ENCODE measurements at places on chromosomes 5 and 9.

GRCh38 chr9:107591781-107592180 is 102.2 kb upstream of the KLF4 start:
- DNase-seq: no peak

DNA sequence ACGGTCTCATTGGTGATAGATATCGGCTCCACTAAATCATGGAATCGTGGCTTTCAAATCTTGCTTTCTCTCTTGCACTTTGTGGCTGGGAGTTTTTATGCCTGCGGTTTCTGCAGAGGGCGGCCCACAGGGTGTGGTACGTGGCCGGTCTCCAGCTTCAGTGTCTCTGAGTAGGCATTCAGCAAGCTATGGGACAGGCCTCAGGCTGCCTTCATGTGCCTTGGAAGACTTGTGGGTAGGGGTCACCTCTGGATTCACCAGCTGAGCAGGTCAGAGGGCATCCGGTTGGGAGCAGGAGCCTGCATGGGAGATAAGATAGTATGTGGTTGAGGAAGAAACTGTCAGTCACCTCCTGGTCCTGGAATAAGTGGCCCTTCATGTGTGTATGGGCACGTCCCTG is 47.7 kb downstream of the AMBP start:
- DNase-seq: peak; percentile 6

GRCh38 chr5:14440582-14441431 is 140.8 kb upstream of the OTULINL start:
- DNase-seq: no peak

GRCh38 chr9:121889990-121890563 is 203.0 kb downstream of the TTLL11 start:
- DNase-seq: no peak

GRCh38 chr9:88990041-88990728 is 1.1 kb upstream of the S1PR3 start:
- no peak for DNase-seq

DNA sequence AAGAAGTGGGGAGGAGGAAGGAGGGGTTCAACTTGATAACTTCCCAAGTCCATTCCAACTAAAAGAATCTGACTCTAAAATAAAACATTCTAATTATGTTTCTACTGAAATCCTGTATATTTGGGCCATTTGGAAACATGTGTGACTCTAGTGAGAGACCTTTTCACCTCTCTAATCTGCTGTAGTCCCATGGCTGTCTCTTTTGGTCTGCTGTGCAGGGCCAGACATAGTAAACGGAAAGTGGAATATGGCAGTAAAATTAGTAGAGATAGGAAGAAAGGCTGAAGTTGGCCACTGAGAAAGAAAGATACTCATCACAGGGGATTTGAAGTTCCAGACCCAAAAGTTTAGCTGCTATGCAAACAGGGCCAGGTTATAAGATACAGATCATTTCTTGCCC is 15.9 kb downstream of the RFX3 start:
- DNase-seq: no peak

- peak; percentile 49 for DNase-seq
These were observed 265.8 kb upstream of the TRPC7 start for GRCh38 chr5:136631186-136631585.

- no peak for DNase-seq
These were observed 124.0 kb upstream of the TLE4 start for GRCh38 chr9:79447762-79448161.

DNA sequence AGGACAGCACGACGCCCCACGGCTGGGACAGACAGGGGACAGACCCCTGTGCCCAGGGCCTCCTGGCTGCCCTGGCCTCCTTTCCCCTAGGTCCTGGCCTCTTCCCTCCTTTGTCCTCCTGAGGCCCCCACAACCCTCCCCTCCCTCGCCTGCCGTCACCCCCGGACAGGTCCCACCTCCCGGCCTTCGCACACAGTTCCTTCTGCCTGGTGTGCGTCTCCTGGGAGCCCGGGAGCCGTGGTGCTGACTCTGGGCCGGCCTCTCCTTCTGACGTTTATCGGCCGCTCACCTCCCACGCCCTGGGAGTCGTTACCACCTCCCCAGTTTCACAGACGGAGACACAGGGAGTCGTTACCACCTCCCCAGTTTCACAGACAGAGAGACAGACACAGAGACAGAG is 25.1 kb upstream of the NOTCH1 start:
- no peak for DNase-seq

DNA sequence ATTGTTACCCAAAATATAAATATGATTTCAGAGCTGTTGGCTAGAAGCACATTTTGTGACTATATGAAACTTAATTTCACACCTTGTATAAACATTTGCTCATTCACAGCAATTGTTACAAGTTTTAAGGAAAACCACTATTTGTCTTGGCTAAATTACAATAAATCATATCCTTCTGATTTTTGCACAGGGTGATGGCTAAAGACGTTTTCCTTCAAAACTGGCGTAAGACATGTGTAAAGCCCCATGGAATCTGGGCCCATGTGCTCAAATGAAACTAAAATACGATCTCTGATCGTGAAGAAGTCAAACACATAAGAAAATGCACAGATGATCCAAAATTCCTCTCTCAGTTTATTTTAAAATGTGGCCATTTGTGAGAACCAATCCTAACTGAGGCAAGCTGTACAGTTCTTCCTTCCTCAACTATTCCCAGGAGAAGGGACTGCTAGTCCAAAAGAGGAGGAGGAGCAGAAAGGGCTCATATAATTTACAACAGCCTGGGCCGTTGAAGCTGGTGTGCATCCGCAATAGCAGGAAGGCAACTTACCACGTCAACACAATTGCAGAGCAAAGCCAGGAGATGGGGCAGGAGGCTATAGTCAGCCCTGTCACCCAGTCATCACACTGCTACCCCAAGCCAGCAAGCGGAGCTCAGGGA is 98.4 kb downstream of the MED27 start:
- no peak for DNase-seq

DNA sequence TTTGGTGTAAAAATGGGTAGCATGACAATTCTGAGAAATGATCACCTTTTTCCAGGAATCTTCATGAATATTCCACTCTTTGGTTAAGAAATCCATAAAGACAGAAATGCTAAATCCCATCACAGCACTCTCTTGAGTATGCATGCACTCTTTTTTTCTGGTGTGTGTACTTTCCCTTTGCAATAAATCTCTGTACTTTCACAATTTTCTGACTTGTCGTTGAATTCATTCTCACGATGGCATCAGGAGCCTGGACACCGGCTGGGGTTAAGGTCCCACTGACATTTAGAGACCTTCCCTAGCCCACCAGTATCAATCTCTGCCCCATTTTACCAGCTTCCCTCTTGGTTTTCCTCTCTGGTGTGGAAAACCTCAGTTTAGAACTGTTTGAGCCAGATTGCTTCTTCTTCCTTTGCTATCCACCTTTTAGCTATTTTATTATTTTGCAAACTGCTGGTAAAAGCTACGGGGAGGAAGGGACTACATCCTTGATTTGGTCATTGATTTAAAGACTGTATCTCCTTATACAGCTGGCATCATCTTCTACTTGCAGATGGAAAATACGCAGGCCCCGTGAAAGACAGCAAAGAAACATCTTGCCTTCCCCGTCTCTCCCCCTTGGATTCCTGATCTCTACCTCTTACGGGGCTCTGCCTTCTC is 59.9 kb upstream of the ZFR start:
- DNase-seq: no peak

GRCh38 chr9:125142560-125143376 is 560 bp downstream of the SCAI start:
- DNase-seq: peak; percentile 33

DNA sequence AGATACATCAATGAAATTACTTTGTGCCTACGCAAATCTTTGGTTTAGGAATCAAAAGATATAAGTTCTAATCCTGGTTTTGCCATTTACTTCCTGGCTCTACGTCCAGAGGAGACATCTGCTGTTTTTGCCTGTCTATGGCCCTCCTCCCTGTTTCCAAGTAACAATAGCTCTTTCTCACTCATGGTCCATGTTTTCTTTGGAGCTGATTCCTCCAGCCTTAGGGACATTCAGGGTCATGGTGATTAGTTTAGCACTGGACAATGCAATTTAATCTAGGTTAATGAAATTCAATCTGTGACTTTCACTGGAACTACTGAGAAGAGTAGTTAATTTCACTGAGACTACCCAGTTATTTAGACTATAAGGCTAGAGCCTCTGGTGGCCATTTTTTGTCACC is 170.6 kb downstream of the SEMA6A start:
- DNase-seq: no peak

GRCh38 chr5:102853680-102854079 is 98.6 kb downstream of the PAM start:
- no peak for DNase-seq

GRCh38 chr5:81994679-81995078 is 22.9 kb downstream of the ATG10 start:
- no peak for DNase-seq

DNA sequence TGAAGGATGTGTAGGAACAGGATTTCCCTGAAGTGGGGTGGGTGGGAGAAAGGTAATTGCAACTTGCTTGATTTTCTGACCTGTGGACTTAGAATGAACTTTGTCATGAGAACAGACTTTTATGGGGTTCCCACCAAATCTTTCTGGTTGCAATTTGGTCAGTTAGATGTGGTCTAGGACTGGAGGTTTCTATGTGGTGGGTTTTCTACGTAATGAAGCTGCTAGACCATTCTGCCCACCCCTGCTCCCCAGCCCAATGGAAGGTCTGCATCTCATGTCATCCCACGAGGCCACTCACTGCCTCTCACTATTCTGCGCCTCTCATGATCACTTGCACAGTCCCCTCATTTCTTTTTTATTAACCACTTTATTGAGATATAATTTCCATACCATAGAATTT is 37.9 kb upstream of the GZMA start:
- no peak for DNase-seq

GRCh38 chr9:92611621-92612285 is 58.2 kb downstream of the IPPK start:
- DNase-seq: no peak

DNA sequence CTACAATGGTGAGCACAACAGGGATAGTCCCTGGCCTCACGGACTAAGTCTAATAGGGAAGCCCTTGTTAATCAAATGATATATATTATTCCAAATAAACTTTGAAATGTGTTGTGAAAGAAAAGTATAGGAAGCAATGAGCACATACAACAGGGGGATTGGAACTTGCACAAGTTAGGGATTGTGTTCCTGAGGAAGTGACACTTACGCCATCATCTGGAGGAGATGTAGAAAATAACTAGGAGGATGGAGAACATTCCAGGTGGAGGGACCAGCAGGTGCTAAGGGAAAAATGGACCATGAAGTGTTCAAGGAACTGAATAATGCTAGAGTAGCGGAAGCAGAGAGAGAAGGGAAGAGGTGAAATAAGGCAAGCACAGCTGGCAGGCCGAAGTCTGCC is 18.8 kb upstream of the RPS23 start:
- DNase-seq: no peak

DNA sequence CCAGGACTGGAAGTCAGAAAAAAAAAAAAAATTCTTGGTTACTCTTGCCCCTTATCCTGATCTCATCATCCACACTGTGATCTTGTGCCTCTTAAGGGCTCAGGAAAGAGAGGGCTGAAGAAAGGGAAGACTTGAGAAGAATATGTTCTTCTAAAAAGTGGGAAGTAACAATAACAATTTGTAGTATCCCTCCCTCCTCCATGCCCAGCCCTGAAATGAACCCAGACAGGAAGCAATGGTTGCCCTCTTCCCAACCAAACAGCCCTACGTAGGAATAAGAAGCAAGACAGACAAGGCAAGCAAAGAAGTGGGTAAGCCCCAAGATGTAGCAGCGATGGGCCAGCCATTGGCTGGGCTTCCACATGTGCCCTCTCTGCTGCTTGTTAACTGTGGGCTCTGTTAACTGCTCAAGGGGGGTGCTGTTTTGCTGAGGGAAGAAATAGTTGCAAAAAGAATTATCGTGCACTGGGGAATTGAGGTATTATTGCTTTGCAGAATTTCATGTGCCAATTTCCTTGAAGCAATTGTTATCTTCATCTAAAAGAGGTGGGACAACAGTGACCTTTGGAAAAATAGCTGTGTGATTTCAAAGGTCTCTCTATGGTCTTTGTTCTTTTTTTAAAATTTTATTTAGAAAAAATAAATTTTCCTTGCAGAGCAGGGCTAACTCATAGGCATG is 146.6 kb upstream of the PCA3 start:
- DNase-seq: no peak

DNA sequence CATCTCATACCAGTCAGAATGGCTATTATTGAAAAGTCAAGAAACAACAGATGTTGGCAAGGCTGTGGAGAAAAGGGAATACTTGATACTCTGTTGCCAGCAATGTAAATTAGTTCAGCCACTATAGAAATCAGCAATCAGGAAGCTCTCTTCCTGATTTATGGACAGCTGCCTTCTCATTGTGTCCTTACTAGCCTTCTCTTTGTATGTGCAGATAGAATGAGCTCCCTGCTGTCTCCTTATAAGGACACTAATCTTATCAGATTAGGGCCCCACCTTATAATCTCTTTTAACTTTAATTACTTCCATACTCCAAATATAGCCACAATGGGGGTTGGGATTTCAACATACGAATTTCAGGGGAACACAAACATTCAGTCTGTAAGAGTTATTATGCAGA is 38.0 kb downstream of the KCNV2 start:
- DNase-seq: peak; percentile 40

DNA sequence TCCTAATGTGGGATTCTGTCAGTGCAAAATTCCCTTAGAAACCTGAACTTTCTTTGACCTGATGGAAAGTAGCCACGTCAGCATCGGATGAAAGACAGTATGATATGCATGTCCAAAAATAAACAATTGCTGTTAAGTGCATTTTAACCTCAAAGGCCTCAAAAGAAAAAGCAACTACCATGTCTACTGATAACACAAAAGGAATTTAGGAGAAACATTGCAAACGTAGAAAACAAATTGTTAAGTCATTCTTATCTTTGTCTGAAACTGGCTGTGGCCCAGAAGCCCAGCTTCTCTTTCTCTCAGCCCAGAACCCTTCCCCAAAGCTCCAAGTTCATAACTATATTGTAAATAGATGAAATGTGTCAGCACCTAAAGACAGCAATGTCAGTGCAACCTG is 11.1 kb upstream of the LHFPL2 start:
- no peak for DNase-seq

GRCh38 chr9:97388721-97389238 is 23.1 kb upstream of the TDRD7 start:
- DNase-seq: no peak

DNA sequence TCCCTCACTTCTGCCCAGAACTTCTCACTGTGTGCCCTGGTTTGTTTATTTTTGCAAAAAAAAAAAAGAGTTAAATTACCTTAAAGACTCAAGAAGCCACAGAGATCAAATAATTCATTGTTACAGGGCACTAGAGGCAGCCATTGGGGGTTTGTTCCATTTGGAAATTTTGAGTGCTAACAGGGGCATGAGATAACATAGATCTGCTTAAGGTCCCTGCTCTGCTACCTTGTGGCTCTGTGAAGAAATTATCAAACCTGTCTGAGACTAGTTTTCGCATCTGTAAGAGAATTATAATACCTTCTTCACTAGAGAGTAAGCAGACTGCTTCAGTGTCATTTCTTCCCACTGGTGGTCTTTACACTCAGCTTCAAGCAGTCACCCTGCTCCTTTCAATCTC is 394 bp downstream of the TLR4 start:
- no peak for DNase-seq

GRCh38 chr9:12054235-12054634 is 639.0 kb upstream of the TYRP1 start:
- no peak for DNase-seq

GRCh38 chr5:166505544-166505943 is 1785.9 kb upstream of the WWC1 start:
- DNase-seq: no peak

GRCh38 chr5:1503241-1504068 is 20.3 kb downstream of the LPCAT1 start:
- DNase-seq: no peak

- no peak for DNase-seq
These were observed 104.4 kb downstream of the ARHGAP26 start for GRCh38 chr5:142874540-142874939.
